ENCODE measurements at places on chromosomes 4 and X. TPM values are rescaled to one million over a fixed set of nuclear protein-coding genes. Genes with fewer than 3 reads are reported as not detected.

The MAGEE2 gene
- not detected for total RNA-seq

The UGT2A1 gene
- total RNA-seq = not detected

The KLKB1 gene
- total RNA-seq = not detected

The MAGEB1 gene
- total RNA-seq = not detected

The FAM241A gene
- 3.2 TPM for total RNA-seq

The CXCL11 gene
- total RNA-seq = not detected

The SPANXC gene
- total RNA-seq = not detected

The SCML2 gene
- total RNA-seq = 1.5 TPM

The CUL4B gene
- total RNA-seq = 37.3 TPM

The VCX gene
- total RNA-seq = not detected

The HMX1 gene
- total RNA-seq = not detected

The COL4A6 gene
- 3.8 TPM for total RNA-seq

The PRAF2 gene
- 9.1 TPM for total RNA-seq

The TEX13B gene
- total RNA-seq = 0.12 TPM

The TLR1 gene
- total RNA-seq = 2.5 TPM

All from uterine smooth muscle cell (primary cell).